ENCODE measurements at places on chromosomes 1 and 21.

- no peak for DNase-seq
These were observed 24.6 kb downstream of the KIRREL1 start for GRCh38 chr1:158017800-158018595.

- no peak for DNase-seq
These were observed 19.8 kb downstream of the PGLYRP3 start for GRCh38 chr1:153292740-153293479.

DNA sequence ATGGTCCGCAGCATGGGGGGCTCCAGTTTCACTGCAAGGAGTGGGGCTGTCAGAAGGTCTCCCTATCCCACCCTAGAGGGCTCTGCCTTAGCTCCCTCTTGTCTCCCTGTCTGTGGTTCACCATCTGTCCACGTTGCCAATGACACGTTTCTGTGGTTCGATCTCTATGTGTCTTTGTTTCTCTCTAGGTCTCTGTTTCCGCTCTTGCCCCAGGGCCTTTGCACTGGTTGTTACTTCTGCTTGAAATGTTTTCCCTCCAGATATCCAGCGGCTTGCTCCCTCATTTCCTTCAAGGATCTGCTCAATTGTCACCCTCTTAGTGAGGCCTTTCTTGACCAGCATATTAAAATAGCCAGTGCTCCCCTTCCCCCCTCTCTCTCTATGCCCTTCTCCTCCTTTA lies 8.5 kb upstream of the MRPS15 start:
- DNase-seq = no peak

DNA sequence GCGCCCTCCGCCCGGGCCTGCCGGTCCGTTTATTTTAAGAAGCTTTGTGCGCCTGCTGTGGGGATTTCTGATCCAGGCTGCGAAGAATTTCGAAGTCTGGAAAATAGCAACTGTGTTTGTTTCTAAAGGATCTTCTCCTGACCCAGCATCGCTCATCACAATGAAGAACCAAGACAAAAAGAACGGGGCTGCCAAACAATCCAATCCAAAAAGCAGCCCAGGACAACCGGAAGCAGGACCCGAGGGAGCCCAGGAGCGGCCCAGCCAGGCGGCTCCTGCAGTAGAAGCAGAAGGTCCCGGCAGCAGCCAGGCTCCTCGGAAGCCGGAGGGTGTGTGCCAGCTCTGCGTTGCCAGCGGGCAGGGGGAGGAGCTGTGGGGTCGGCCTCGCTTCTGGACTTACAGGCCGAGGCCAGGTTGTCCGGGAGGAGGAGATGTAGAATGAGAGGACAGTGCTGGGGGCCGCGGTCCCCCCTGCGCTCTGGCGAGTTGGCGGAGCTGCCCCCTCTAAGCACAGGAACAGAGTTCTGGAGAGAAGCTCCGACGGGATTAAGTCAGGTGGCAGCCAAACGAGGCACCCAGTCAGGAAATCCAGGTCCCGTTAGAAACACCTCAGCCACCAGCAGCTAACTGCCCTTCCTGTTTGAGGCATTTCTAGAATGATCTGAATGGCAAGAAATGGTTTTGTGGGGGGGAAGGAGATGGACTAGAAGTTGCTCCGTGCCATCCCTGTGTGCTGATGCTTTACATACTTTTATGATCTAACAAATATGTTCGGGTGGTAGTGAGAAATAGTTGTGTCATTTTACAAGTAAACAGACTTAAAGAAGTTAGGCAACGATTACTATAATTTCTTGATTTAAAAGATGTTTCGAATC lies 948 bp downstream of the TXLNA start:
- no peak for DNase-seq

DNA sequence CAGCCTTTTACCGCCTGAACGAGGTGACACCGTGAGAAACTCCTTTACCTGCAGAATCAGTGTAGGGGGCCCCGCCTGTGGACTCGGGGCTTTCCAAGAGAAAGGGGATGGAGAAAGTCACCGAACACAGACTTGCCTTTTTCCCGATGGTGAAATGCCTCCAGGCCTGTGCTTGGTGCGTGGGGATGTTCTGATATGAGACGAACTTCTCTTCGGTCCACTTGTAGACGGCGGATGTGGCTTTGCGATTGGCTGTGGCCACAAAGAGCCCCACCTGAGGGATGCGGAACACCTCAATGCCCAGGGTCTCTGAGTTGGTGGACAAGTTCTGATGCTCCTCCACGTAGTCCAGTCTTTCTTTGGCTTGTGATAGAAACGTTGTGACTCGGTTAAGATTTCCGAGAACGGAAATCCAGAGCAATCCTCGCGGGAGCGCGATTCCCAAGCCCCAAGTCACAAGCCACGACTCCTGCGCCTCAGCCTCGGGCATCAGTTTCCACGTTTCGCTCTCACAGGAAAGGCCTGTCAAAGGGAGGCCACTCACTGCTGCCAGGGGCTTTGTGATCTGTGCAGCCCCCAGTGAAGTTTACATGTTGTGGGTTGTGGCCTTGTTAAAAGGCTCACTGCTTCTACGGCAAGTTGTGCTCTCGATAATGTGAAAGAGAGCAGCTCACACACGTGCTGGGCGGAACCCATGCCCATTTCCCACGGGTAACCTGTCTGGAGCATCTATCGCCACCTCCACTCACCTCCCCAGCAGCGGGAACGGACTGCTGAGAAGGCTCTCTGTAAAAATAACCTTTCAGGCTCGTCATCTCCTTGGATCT lies 12.6 kb downstream of the KRTAP10-1 start:
- no peak for DNase-seq

DNA sequence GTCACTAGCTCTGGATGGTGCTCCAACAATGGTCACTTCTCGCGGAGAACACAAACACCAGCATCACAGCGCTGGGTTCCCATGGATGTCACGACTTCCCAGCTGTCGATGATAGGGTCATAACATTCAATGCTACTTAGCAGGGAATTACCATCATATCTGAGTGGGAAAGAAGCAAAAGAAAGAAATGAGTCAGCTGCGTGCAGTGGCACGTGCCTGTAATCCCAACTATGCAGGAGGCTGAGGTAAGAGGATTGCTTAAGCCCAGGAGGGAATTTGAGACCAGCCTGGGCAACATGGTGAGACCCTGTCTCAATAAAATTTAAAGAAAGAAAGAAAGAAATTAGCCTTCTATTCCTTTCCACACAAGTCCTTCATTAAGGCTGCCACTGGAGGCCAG lies 3.6 kb upstream of the RABIF start:
- DNase-seq = no peak

DNA sequence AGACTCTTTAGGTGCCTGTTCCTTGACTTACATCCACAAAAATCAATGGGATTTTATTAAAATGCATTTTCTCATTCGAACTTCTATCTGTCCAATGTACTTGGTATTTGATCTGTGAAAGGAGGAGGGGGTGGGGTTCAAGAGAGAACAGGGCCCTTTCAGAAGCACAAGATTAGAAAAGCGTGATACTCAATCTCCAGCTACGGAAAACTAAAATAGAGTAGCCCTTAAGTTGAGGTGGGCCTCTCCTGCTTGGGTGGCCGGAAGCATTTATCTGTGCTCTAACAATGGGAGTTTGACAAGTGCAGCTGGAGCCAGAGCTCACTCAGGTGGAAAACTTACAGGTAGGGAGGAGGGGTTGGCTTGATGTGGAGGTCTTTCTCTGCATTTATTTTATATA lies 462 bp upstream of the RXRG start:
- DNase-seq = no peak

DNA sequence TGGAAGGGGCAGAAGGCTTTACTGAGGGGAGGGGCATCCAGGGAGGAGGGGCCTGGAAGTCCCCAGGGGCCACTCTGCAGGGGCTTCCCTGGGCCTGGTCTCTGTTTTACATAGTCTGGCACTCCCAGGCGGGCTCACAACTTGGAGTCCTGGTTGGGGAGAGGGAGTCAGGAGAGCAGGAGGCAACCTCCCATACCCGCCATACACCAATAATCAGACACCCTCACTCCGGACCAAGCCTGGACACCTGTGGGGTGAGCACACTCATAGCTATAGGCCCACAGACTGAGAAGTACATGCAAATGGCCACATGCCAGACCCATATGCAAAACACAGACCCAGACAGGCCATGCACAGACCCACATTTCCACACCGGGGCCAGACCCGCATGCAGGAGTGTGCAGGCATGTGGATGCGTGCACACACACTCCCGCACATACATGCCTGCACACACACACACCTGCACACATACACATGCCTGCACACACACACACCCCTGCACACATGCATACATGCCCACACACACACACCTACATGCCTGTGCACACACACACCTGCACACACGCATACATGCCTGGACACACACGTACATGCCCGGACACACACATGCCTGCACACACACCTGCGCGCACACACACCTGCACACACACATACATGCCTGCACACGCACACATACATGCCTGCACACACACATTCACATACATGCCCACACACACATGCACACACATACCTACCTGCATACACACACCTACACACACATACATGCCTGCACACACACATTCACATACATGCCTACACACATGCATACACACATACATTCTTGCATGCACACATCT lies 89.5 kb upstream of the RUNX3 start:
- DNase-seq = no peak

DNA sequence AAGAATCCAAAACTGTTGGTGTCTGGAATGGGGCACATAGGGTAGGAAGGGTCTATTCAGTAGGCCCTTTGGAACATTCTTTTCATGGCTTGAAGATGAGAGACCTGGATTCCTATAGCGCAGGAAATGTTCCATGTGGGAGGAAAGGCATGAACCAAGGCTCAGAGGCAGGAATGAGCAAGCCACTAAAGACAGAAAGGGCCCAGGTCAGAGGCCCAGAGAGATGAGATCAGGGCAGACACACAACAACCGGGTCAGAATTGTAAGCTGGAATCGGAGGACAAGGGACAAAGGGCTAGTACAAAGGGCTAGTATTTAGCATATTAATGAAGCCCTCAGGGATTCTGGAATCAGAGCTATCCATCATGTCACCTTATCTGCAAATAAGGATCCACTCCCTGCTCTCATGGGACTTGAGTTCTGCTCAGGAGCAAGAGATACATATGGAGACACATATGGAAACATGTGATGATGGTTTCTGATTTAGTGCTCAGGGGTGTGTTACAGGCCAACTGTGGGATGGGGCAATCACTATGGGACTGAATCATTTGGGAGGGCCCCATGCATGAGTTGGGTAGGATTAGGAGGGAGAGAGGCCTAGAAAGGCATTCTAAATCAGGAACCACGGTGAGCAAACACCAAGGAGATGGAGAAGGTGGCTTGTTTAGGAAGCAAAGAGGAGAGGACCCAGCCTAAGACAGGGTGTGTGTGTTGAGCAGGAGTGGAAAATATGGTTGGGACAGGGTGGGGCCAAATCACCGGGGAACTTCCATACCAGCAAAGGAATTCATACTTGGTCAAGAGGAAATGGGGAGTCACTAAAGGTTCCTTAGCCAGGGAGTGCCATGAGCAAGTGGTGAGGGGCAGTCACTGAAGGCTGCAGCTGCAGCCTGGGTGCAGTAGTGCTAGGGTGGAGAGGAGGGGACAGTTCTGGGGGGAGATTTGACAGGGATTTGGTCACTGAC lies 8.6 kb downstream of the NECTIN4 start:
- no peak for DNase-seq

- no peak for DNase-seq
These were observed 139.1 kb downstream of the PEX14 start for GRCh38 chr1:10613861-10614260.

DNA sequence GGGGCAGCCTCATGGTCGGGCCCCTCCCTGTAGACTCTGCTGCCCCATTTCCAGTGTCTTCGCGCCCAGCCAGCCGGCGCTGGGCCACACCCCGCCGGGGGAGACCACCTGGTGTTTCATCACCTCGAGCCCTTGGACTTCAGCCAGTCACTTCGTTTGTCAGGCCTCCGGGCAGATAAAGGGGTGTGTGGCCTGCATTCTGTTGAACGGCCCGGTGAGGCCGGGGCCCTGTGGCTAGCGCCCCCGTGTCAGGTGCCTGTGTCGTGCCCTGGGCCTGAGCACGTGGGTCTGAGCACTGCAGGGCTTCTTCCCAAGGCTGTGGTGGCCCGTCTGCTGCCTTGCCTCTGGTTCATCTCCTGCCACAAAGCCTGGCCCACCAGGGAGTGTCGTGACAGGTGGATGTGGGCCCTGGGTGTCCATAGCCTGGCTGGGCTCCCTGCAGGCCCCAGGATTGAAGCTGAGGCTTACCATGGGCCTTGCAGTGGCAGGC lies 65.2 kb upstream of the DIP2A start:
- no peak for DNase-seq

DNA sequence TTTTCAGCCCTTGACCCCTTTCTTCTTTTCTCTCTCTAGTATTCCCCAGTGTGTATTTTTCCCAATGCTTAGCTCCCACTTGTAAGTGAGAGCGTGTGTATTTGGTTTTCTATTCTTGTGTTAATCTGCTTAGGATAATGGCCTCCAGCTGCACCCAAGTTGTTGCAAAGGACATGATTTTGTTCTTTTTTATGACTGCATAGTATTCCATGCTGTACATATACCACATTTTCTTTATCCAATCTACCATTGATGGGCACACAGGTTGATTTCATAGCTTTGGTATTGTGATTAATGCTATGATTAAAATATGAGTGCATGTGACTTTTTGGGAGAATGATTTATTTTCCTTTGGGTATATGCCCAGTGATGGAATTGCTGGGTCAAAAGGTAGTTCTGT lies 104.8 kb downstream of the PDE4B start:
- no peak for DNase-seq

DNA sequence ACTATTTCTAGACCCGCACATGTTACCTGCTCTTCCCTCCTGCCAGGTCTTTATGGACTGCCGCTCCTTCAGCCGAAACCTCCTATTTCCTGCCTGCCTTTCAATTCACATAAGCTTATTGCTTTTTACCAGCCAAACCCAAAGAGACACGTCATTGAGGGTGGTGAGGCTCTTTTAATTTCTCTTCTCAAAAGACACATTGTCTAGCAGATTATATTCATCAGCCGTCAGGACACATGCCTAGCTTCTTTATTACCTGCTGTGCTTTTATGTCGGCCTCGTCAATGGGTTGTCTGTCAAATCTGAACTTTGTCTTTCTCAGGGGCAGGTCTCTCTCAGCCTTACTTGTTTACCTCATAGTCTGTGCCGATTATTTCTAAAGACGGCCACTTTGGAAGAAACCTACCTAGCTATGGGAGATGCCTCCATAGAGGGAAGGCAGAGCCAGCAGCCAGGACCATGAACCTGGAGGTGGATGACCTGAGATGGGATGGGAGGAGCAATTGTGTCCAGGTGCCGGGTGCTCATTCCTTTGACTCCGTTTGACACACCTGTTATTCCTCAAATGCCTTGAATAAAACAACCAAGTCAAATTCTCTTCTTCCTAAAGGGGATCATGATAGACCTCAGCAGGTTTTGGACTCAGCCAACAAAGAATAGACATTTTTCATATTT lies 42.0 kb downstream of the ZBTB18 start:
- no peak for DNase-seq

DNA sequence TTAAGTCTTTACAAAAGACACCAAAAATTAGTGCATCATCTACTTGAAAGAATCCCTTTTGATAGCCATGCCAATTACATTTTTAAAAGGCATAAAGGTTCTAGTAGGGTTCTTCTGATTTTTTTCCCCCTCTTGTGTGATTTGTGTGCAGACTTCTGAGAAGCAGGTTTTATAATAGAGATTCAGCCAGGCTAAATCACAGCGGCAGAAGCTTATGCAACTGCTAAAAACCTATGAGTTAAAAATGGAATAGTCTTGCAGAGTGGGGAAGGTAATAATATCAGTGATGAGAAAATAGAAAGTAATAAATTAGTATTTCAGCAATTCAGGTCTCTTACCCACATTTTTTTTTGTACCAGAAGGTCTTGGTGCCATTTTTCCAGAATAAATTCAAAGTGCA lies 17.7 kb downstream of the STUM start:
- DNase-seq = no peak
